ENCODE measurements at places on chromosomes 12 and 14.

GRCh38 chr12:103839609-103840461 is 1.2 kb downstream of the NT5DC3 start:
- DNase-seq: no peak

DNA sequence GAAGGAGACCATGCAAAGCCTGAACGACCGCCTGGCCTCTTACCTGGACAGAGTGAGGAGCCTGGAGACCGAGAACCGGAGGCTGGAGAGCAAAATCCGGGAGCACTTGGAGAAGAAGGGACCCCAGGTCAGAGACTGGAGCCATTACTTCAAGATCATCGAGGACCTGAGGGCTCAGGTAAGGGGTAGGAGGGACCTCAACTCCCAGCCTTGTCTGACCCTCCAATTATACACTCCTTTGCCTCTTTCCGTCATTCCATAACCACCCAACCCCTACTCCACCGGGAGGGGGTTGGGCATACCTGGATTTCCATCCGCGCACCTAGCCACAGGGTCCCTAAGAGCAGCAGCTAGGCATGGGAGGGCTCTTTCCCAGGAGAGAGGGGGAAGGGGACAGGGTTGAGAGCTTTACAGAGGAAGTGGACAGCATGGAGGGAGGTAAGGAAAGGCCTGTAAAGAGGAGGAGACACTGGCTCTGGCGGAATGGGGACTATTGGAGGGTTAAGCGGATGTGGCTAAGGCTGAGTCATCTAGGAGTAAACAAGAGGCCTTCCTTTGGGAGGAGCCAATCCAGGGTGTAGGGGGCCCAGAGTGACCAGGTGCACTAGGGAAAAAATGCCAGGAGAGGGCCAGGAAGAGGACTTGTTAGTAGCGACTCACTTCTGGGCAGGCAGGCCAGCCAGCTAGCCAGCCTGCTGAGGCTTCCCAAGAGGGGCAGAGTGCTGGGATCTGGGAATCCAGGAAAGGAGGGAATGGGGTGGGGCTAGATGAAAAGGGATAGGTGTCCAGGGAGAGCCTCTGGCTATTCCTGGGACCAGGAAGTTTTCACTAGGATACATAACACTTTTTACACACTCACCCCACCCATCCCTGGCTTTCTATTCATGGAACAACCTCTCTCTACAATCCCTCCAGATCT is 754 bp downstream of the KRT18 start:
- no peak for DNase-seq

- no peak for DNase-seq
These were observed 12.5 kb downstream of the AHSA1 start for GRCh38 chr14:77470224-77470870.

GRCh38 chr14:33951183-33951840 is 438 bp upstream of the EGLN3 start:
- DNase-seq: no peak

DNA sequence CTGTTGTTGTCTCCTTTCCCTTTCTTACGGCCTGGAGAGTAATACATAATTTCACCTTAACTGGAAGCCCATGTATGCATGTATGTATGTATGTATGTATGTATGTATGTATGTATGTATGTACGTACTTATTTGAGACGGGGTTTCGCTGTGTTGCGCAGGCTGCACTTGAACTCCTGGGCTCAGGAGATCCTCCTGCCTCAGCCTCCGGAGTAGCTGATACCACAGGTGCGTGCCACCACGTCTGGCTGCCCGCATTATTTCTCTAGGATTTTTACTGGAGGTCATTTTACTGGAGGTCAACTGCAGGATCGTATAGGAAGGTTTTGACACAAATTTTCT is 644 bp upstream of the OS9 start:
- no peak for DNase-seq

DNA sequence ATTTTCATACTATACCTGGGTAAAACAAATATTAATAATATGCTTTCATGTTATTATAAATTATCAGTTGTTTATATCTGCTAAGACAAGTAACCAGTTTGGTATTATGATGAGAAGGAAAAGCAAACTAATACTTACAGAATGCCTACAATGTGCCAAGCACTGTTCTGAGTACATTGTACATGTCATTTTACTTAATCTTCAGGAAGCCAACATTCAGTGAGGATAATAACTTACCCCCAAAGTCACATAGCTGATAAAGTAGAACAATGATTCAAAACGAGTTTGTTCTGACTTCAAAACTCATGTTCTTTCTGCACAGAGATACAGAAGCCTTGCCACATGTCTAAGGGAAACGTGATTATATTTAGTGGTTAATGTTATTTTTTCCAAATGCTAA is 89.0 kb upstream of the DIO2 start:
- no peak for DNase-seq

GRCh38 chr12:69497308-69498026 is 27.3 kb downstream of the FRS2 start:
- DNase-seq: no peak

DNA sequence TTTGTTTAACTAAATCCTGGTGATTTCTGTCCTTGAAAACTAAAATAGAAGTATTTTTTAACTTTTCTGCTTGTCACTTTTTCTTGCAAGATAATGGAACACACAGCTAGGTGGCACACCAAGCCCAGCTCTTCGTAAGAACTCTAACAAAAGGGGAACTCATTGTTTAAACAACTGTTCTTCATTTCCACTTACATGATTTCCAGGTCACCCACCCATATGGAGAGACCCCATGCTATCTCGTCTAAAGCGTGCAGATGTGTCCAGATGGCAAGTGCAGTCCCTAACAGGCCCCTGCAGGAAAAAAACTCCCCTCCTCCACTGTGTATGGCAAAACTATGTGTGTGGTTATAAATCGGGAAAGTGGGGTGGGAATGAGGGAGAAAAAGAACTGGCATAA is 43.3 kb upstream of the NT5DC3 start:
- no peak for DNase-seq

GRCh38 chr12:123165537-123165936 is 14.6 kb upstream of the PITPNM2 start:
- DNase-seq: no peak

DNA sequence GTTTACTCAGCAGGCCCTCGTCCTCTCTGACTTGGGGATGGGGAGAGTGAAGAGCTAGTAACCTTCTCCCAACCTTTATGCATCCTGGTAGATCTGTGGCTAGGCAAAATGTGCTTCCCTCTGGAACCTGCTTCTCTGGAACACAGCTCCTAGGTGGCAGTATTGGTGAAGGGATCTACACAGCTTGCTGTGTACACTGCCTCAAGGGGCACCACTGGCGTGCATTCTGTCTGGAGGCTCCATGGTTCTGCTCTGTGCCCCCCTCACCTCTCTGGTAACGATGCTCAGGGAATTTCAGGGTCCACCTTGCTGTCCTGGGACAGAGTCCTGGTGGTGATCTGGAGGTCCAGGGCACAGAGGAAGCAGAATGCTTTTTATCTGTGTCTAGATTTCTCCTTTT is 43.5 kb upstream of the KCNA5 start:
- DNase-seq: no peak

DNA sequence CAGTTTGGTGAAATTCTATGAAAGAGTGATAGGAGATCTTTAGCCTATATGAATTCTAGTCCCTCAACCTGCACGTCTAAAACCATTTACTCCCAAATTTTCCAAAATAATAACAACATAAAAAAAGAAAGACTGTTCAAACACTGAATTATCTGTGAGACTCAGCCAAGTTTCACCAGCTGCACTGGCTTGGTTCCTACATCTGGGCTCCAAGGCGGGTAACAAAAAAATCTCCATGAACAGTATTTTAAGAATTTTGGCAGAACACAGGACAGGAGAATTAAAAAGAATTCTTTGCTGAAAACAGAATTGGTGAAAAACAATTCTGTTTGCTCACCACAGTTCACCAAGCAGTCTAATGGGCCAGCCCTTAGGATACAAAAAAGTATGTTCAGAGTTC is 536.8 kb upstream of the ATP2B1 start:
- no peak for DNase-seq

GRCh38 chr14:26703686-26704366 is 106.0 kb upstream of the NOVA1 start:
- no peak for DNase-seq

GRCh38 chr12:31896514-31897039 is 62.6 kb upstream of the RESF1 start:
- DNase-seq: peak; percentile 73

- DNase-seq: no peak
These were observed 58.7 kb downstream of the DRAM1 start for GRCh38 chr12:101935890-101936746.

- DNase-seq: no peak
These were observed 7.5 kb downstream of the KLRG1 start for GRCh38 chr12:8996682-8997405.

GRCh38 chr14:30573226-30573814 is 14.4 kb downstream of the G2E3 start:
- no peak for DNase-seq

GRCh38 chr12:105167346-105167745 is 59.8 kb downstream of the WASHC4 start:
- DNase-seq: no peak

DNA sequence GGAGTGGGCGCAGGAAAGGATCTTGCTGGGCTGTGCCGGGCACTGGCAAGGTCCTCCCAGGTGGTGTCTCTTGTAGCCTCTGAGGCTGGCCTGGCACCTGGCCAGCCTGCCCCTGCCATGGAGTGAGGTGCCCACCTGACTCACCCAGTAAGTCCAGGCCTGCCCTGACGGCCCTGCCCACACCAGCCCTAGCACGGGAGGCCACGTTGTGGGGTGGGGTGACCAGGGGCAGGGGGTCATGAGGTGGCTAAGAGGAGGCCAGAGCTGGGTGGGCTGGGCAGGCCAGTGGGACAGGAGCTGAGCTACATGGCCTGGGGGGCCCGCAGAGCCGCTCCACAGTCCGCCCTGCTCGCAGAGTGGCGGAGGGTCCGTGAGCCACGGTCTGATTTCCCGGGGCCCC is 45.4 kb downstream of the KIF26A start:
- DNase-seq: no peak

DNA sequence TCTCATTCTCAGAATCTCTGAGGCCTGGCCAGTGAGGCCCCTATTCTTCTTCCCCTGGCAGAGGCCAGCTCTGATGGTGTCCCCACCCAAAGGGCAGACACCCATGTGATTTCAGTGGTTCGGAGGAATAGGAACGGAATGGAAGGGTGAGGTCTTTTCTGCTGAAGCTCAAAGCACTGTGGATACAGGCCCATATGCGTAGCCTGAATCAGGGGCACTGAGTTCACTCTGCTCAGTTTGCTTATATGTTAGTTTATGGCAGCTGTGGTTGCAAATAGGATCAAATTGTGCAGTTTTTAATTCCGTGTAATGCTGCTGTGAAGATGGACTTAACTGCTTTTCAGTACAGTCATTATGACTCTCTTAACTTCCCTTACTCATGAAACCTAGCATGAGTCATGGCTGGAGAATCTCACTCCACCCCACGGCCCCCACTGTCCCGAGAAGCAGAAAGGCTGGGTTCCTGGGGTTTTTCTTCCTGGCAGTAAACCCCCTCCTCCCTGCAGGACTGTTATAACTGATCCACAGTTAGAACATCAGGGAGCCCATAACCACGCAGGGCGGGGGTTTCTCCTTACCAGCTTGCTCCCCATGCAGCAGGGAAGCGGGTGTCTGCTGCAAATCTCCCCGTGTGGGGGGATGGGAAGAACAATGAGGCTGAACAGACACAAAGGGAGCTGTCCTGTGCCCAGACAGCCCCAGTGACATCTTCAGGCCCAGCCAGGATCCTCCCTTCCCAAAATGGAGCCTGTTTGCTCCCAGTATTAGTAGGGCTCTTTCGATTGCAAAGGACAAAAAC is 122.7 kb downstream of the SLC38A6 start:
- DNase-seq: no peak

DNA sequence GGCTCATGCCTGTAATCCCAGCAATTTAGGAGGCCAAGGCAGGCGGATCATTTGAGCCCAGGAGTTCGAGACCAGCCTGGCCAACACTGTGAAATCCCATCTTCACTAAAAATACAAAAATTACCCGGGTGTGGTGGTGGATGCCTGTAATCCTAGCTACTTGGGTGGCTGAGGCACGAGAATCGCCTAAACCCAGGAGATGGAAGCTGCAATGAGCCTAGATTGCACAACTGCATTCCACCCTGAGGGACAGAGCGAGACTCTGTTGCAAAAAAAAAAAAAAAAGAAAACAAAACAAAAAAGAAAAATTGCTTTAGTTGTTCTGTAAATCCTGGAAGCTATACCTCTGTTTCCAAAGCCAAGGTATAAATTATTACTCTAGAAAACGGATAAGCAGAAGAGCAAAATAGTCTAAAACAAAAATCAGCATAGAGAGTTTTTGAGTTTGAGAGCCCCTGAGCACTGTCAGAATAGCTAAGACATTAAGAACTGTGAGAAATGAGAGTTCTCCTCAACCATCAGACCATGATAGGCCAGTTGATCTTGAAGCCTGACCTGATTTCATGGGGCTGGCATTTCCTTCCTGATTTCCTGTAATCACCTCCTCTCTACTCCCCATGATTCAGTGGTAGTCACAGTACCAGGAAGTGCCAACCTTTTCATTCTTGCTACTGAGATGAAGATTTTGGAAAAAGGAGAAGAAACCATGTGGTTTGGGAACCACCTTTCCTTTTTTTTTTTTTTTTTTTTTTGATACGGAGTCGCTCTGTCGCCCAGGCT is 31.7 kb downstream of the ATP2A2 start:
- DNase-seq: no peak

DNA sequence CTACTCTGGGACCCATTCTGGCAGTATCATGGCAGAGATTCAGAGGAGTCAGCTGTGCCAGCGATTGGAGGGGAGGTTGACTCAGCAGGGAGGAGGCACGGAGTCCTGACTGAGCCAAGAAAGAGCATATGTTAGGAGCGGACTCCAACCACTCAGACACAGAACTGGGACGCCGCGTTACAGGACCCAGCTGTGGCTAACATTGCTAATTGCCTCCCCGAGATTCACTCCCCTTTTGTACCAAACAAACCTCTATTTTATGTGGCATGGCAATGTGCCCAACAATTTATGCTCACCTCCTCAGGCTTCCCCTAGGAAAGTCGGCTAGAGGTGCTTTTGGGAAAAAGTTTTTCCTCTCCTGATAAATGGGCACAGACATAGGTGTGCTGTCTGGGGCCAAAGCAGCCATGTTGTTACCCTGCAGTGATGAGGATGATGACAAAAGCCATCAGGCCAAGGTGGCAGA is 15.2 kb upstream of the CLIP1 start:
- DNase-seq: no peak

GRCh38 chr12:119341988-119342387 is 7.5 kb downstream of the CCDC60 start:
- DNase-seq: no peak

DNA sequence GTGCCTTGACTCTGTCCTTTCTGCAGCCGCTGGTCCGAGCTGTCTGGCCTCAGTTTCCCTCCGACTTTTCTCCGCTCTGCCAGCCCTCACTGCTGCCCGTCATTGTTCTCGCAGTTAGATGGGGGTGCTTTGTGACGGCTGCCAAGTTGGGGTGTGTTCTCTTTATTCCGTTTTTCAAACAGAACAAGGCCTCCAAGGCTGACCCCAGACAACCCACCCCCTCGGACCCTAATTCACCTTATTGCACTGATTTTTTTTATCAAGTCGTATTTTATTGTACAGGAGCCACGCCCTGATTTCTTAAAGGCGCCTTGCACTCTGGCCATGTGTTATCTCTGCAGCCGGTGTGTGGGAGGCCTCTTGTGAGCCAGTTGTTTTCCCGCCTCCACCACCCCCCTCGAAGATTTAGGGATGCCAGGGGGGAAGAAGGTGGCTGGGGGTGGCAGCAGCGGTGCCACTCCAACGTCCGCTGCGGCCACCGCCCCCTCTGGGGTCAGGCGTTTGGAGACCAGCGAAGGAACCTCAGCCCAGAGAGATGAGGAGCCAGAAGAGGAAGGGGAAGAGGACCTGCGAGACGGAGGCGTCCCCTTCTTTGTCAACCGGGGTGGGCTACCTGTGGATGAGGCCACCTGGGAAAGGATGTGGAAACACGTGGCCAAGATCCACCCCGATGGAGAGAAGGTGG is 1.3 kb downstream of the VASH1 start:
- DNase-seq: no peak

GRCh38 chr14:100448376-100448775 is 125.2 kb downstream of the SLC25A47 start:
- DNase-seq: no peak

All from activated T-cell treated with anti-CD3 and anti-CD28 coated beads, Interleukin-2, amount 50 U/mL, for 24 hours (primary cell).